A673 (cell line): ENCODE measurements at places on chromosomes 4 and X. TPM values are rescaled to one million over a fixed set of nuclear protein-coding genes. Genes with fewer than 3 reads are reported as not detected.

DNA sequence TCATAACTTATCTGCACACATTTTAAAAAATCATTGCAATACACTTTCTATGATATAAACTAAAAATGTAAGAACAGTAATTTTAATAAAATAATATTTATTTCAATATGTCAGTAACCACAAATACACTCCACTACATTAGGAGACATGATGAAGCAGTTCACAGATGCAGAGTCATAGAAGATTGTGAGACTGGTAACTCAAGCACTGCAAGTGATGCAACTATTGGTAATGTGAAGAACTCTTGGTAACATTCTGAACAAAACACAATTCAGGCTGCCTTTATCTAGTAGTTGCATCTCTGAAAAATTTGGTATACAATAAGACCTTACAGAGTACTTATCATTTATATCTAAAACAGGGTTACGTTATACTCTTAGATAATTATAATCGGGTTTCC, 52.6 kb upstream of the LRAT start:
- H3K36me3 ChIP-seq, result no peaks in the 10 kb centered on the region
- no peak for DNase-seq
- H3K27me3 ChIP-seq, result no peaks in the 10 kb centered on the region

DNA sequence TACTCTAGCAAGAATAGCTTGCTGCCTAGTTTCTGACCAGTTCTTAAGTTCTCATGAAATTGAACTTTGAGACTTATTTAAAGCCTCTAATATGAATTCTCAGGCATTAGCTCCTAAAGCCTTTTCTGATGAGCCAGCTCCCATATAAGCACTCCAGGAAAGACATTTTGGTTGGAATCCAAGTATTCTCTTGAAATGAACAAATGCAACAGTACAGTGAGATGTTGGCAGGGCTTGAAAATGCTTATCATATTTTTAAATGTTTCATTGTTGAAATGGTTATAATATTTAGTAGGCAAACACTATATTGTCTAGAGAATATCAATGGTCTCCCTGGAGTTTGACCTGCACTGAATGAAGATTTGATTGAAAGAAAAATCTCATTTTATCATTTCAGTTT, 240.3 kb downstream of the ANK2 start:
- no peaks in the 10 kb centered on the region for H3K36me3 ChIP-seq
- no peaks in the 10 kb centered on the region for H3K27me3 ChIP-seq
- DNase-seq, result no peak
- peaks cover 8% of the 10 kb centered on the region for H3K4me1 ChIP-seq

DNA sequence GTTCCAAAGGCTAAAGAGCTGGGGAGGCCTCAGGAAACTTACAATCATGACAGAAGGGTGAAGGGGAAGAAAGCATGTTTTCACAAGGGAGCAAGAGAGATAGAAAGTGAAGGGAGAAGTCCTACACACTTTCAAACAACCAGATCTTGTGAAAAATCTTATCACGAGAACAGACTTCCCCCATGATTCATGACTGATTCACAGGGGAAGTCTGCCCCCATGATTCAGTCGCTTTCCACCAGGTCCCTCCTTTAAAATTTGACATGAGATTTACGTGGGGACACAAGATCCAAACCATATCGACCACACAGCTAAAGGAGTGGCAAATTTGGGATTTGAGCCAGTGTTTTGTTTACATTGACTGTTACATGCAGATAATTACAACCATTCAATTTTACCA, 971.1 kb upstream of the HS3ST1 start:
- H3K4me1 ChIP-seq, result no peaks in the 10 kb centered on the region
- H3K27ac ChIP-seq, result no peak overlapping the region
- no peaks in the 10 kb centered on the region for H3K36me3 ChIP-seq
- H3K27me3 ChIP-seq, result no peaks in the 10 kb centered on the region
- no peak for DNase-seq

- no peak for DNase-seq
- no peaks in the 10 kb centered on the region for H3K4me1 ChIP-seq
- no peaks in the 10 kb centered on the region for H3K27me3 ChIP-seq
- H3K4me3 ChIP-seq, result no peak overlapping the region
- no peak overlapping the region for H3K27ac ChIP-seq
These were observed 55.9 kb upstream of the MTM1 start for GRCh38 chrX:150512461-150512901.

TCEAL4 gene
- 37.3 and 39.7 TPM in 2 replicates for total RNA-seq

GRCh38 chr4:120293341-120293740, 226.7 kb upstream of the MAD2L1 start:
- DNase-seq, result no peak
- H3K4me1 ChIP-seq, result no peaks in the 10 kb centered on the region
- no peaks in the 10 kb centered on the region for H3K27me3 ChIP-seq
- H3K4me3 ChIP-seq, result no peak overlapping the region
- no peak overlapping the region for H3K27ac ChIP-seq
- no peaks in the 10 kb centered on the region for H3K36me3 ChIP-seq

DNA sequence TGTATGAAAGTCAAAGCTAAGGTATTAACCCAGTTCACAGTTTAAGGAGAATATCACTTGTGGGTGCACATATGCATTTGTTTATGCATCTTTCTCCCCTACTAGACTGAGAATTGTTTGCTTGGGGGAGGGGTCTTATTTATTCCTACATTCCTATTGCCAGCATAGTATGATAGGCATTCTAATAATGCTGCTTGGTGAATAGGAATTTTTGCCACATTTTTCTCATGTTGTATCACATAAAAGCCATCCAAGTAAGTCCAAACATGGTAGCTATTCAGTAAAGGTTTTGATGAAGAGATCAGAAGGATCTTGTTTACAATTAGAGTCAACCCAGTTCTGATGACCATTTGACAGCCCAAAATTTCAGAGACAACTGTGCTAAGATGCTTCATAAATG, 48.6 kb downstream of the ASB9 start:
- no peaks in the 10 kb centered on the region for H3K4me1 ChIP-seq
- DNase-seq, result no peak
- no peaks in the 10 kb centered on the region for H3K27me3 ChIP-seq
- H3K27ac ChIP-seq, result no peak overlapping the region

GRCh38 chr4:23855912-23856605, 33.8 kb downstream of the PPARGC1A start:
- no peak for DNase-seq
- H3K36me3 ChIP-seq, result no peaks in the 10 kb centered on the region
- no peak overlapping the region for H3K4me3 ChIP-seq
- H3K27ac ChIP-seq, result no peak overlapping the region
- H3K4me1 ChIP-seq, result no peaks in the 10 kb centered on the region

DNA sequence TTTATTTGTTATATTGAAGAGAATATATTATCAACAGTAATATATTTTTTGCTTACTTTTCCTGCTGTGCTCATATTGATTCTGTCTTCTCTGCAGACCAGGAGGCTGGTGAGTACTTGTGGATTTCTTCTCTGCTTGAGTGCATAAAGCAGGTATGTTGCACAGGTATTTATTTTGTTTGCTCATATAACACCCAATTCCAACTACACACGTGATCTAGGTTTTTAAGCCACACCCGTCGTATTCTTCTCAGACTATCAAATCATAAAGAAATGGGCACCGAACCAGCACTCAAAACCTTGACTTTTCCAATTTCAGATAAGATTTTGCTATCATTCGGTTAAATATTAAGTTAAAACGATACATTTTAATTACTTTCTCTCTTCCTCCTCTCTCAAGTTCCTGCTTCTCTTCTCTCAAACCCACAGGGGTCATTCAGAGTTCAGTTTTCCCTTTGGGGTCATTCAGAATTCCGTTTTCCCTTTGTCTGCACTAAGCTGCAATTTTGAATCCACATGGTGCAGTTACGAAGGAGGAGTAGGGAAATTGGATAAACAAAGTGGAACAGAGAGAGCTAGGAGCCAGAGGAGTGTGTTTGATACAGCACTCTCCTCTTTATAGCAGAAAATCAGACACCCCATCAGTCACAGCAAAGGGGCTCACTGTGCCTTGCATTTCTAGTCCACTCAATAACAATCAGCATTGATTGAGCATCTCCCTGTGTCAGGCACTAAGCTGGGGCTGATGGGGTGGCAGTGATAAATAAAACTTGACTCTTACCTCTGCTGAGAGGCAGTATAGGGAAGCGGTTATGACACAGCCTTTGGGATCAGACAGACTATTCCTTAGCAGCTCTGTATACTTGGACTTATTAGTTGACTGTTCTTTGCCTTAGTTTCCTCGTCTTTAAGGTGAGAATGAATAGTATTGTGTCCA, at the start of gene ADH1C:
ADH1C (minus strand) TSS at position 145 of the 936 bp plus-strand sequence; CDS start at position 74, 71 bp downstream.
- no peak within 1 kb of the TSS for H3K4me3 ChIP-seq
- H3K27ac ChIP-seq, result no peak within 1 kb of the TSS
- no peaks in the 10 kb centered on the region for H3K4me1 ChIP-seq
- DNase-seq, result no peak

DNA sequence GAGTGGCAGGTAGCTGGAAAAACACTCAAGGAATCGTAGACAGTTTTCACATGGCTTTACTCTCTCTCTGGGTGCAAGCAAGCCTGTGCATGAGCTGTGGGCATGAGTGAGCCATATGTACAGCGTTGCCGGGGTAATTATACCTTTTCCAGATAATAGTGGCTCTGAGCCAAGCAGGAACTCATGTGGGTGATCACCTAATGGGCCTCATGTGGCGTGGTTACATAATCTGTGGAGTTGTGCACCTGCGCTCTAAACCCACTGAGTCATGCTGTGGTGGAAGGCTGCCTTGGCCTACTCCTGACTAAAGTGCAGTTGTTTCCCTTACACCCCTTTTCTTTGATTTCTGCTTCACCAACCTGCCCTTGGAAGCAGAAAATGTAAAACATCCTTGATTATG, 1564.5 kb upstream of the PCDH10 start:
- no peak overlapping the region for H3K4me3 ChIP-seq
- H3K27me3 ChIP-seq, result no peaks in the 10 kb centered on the region
- DNase-seq, result no peak

FHIP1A gene
- 0.13 and 0.31 TPM in 2 replicates for total RNA-seq

- no peak overlapping the region for H3K4me3 ChIP-seq
- no peak overlapping the region for H3K27ac ChIP-seq
- no peaks in the 10 kb centered on the region for H3K4me1 ChIP-seq
- H3K36me3 ChIP-seq, result no peaks in the 10 kb centered on the region
- no peaks in the 10 kb centered on the region for H3K27me3 ChIP-seq
These were observed 389.4 kb downstream of the GALNTL6 start for GRCh38 chr4:172202480-172203076.

DNA sequence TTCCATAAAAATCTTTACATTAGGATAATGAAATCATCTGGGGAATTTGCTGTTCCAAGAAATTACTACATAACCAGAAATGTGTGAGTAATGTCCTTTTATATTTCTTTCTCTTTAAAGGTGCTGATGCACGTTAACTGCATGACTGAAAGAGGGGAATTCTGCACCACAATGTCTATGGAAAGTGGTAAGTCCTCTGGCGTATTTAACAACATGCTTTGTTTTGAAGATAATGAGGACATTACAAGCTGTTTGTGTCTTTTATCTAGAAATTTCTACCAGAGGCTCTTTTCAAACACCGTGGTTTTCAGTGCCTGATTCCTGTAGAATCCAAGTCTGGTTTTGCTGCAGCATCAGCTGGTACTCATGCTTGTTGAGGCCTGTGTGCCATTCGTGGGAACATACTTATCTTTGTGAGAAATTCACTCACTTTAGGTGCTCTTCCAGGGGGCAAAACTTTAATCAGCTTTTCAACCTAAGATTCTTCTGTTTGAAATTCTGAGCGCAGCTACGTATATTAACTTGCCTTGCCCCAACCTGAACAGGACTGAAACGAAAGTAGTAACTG, 257.2 kb downstream of the PDHA2 start:
- H3K27me3 ChIP-seq, result no peaks in the 10 kb centered on the region
- H3K36me3 ChIP-seq, result no peaks in the 10 kb centered on the region
- peaks cover 5% of the 10 kb centered on the region for H3K4me1 ChIP-seq
- H3K4me3 ChIP-seq, result no peak overlapping the region

DNA sequence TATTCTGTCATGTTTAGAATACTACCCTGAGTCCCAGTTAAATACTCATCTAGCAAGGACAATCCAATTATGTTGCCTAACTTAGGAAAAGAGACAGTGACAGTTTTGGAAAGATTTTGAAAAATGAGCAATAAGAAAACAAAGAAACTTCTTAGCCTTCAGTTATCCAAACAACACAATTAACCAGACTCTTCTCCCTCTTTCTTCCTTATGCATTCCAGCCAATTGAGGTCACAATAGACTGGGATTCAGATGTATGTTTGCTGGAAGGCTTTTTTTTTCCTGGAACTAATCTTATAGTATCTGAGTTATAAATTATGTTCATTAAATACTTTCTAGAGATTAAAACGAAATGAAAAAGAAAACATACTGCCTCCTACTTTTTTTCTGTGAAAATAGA, 109.6 kb downstream of the GUCY2F start:
- no peak for DNase-seq
- H3K36me3 ChIP-seq, result no peaks in the 10 kb centered on the region
- no peak overlapping the region for H3K4me3 ChIP-seq
- H3K4me1 ChIP-seq, result no peaks in the 10 kb centered on the region
- H3K27ac ChIP-seq, result no peak overlapping the region

DNA sequence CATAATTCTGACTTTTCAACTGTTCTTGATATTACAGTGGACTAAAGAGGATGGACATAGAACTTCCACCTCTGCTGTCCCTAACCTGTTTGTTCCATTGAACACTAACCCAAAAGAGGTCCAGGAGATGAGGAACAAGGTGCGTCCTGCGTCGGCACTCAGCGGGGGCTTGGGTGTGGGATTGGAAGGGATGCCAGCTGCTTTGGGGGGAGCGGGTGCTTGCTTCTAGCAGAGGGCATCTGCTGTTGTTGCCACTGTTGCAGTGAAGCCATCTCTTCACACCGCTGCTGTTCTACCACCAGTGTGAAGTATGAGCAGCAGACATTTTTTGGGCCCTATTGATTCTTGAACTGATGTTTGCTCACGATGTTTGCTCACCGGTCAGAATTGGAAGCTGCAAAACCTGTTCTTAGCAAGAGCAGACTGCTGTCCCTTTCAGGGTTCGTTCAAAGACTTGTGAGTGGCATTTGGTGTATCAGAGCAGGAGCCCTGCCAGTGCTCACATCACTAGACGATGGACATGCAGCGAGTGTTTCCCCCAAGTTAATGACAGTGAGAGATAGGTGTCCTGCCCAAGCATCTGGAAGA, 55.4 kb downstream of the NOP14 start:
- no peak overlapping the region for H3K27ac ChIP-seq
- peaks cover 59% of the 10 kb centered on the region for H3K36me3 ChIP-seq
- no peak for DNase-seq
- H3K4me1 ChIP-seq, result no peaks in the 10 kb centered on the region

CT45A3 gene
- not detected in 2 replicates for total RNA-seq

TMA16 gene
- 83.5 and 84.8 TPM in 2 replicates for total RNA-seq
